ENCODE measurements at places on chromosomes 4 and X. TPM values are rescaled to one million over a fixed set of nuclear protein-coding genes. Genes with fewer than 3 reads are reported as not detected.

TMEM47 gene
- not detected for total RNA-seq

ODAM gene
- total RNA-seq, result not detected

C4orf51 gene
- total RNA-seq, result not detected

SCARB2 gene
- 7.8 TPM for total RNA-seq

MAGEA2B gene
- total RNA-seq, result not detected

FAAH2 gene
- total RNA-seq, result 12.0 TPM

- DNase-seq, result no peak
- no peaks in the 10 kb centered on the region for H3K36me3 ChIP-seq
- peaks cover 18% of the 10 kb centered on the region for H3K27me3 ChIP-seq
- H3K27ac ChIP-seq, result no peak overlapping the region
Observed at GRCh38 chr4:20684852-20685763, 15.2 kb upstream of the PACRGL start.

DNA sequence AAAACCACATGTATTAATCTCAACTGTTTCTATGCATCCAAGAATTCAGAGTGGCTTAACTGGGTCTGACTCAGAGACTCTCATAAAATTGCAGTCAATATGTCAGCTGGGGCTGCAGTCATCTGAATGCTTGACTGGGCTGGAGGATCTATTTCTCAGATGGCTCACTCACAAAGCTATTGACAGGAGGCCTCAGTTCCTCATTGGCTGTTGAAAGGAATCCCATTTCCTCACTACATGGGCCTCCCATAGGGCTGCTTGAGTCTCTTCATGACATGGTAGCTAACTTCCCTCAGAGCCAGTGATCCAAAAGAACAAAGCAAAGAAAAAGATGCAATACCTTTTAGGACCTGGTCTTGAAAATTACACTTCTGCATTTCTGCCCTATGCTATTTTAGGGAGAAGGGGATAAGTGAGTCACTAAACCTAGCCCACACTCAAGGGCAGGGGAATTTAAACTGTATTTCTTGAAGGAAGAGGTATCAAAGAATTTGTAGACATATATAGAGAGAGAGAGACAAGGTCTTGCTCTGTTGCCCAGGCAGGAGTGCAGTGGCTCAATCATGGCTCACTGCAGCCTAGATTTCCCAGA, 9.8 kb downstream of the SCFD2 start:
- no peaks in the 10 kb centered on the region for H3K27me3 ChIP-seq
- peaks cover 31% of the 10 kb centered on the region for H3K36me3 ChIP-seq
- no peak overlapping the region for H3K27ac ChIP-seq
- no peak for DNase-seq
- no peak overlapping the region for H3K4me3 ChIP-seq

DNA sequence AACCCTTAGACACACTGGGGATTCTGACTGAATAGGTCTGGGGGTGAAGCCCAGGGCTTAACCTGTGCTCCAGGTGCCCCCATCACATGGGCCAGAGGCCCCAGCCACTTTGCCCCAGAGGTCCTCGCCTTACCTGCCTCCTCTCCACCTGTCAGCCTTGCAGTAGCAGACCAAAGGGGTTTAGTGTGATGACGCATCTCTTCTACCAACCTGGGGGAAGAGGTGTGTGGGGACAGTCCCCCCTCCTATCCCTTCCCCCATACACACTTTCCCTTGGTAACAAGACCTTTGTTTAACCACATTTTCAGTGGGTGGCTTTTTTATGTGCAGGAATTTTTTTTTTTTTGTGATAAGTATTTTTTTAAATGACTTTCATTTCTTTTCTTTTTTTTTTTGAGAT, 6.3 kb downstream of the CLCN4 start:
- no peak overlapping the region for H3K27ac ChIP-seq
- no peaks in the 10 kb centered on the region for H3K36me3 ChIP-seq
- H3K27me3 ChIP-seq, result peaks cover 24% of the 10 kb centered on the region
- DNase-seq, result no peak
- no peak overlapping the region for H3K4me3 ChIP-seq

- H3K4me1 ChIP-seq, result peaks cover 41% of the 10 kb centered on the region
- H3K4me3 ChIP-seq, result peak overlapping the region; percentile 59
- H3K27me3 ChIP-seq, result no peaks in the 10 kb centered on the region
- peak overlapping the region; percentile 82 for H3K27ac ChIP-seq
Observed at GRCh38 chr4:108342325-108342970, 173.7 kb upstream of the LEF1 start.

- H3K36me3 ChIP-seq, result no peaks in the 10 kb centered on the region
- H3K27ac ChIP-seq, result no peak overlapping the region
- H3K4me3 ChIP-seq, result no peak overlapping the region
- peaks cover 5% of the 10 kb centered on the region for H3K27me3 ChIP-seq
- peak; percentile 27 for DNase-seq
Observed at GRCh38 chr4:54971474-54971950, 153.9 kb downstream of the KDR start.

DNA sequence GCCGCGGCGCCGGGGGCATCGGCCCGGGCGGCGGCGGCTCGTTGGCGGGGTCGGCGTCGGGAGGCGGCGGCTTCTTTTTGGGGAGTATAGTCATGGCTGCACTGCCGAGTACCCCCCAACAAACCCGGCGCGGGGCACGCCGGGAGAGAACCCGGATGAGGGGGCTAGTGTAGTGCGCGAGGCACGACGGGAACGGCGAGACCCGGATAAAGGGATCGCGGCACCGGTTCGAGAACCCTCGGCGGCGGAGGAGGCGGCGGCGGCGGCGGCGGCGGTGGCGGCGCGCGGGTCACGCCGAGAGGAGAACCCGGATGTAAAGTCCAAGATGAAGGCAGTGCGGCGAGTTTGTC, at the start of gene OTUD5:
Gene OTUD5, minus strand, starts transcription at position 131 of the 350 bp plus-strand sequence. Its CDS starts 37 bp downstream, at position 94.
- DNase-seq, result no peak
- peaks cover 13% of the 10 kb centered on the region for H3K36me3 ChIP-seq
- H3K27me3 ChIP-seq, result no peaks in the 10 kb centered on the region
- H3K4me3 ChIP-seq, result peak within 1 kb of the TSS; percentile 98
- H3K4me1 ChIP-seq, result peaks cover 53% of the 10 kb centered on the region

DNA sequence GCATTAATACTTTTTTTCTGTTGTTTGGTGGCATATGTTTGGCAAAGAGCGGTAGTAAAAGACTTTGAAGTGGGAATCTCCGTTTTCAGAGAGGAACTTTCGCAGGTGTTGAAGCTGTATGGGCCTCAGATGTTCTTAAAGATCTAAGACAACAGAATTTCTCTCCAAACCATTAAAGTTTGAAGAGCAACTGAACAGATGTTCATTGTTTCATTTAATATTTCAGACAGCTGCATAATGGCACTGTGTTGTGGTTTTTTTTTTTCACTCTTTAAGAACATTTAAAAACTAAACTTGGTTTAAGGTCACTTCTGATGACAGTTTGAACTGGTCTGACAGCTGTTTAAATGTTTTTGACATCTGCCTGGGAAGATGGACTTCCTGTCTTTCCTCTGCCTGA, 882.7 kb upstream of the PCDH10 start:
- no peaks in the 10 kb centered on the region for H3K4me1 ChIP-seq
- H3K36me3 ChIP-seq, result no peaks in the 10 kb centered on the region
- no peak overlapping the region for H3K27ac ChIP-seq
- no peak overlapping the region for H3K4me3 ChIP-seq

GRCh38 chr4:94000559-94000958, 172.0 kb downstream of the ATOH1 start:
- no peaks in the 10 kb centered on the region for H3K27me3 ChIP-seq
- H3K36me3 ChIP-seq, result no peaks in the 10 kb centered on the region
- DNase-seq, result no peak
- H3K27ac ChIP-seq, result no peak overlapping the region

DNA sequence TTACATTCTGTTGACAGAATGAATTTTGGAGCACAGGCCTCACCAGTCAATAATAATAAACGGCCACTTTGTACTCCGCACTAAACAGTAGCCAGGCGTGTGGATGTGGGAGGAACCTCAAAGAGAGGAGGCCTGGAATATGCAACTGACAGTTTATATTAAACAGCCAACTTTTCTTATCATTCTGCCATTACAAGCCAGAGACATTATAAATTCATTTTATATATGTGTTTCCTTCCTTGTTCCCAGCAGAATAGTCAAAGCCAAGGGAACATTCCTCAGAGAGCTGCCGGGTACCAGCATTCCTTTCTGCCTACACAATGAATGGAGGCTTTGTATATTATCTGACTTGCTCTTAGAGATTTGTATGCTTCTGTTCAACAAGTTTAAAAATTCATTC, 436.5 kb upstream of the FTHL17 start:
- no peak for DNase-seq
- no peaks in the 10 kb centered on the region for H3K4me1 ChIP-seq
- H3K36me3 ChIP-seq, result no peaks in the 10 kb centered on the region
- H3K27me3 ChIP-seq, result no peaks in the 10 kb centered on the region
- H3K27ac ChIP-seq, result no peak overlapping the region
- no peak overlapping the region for H3K4me3 ChIP-seq

- no peak overlapping the region for H3K27ac ChIP-seq
- no peak for DNase-seq
- H3K36me3 ChIP-seq, result no peaks in the 10 kb centered on the region
- no peak overlapping the region for H3K4me3 ChIP-seq
- no peaks in the 10 kb centered on the region for H3K27me3 ChIP-seq
- no peaks in the 10 kb centered on the region for H3K4me1 ChIP-seq
Observed at GRCh38 chrX:65976161-65976560, 63.7 kb downstream of the VSIG4 start.

DNA sequence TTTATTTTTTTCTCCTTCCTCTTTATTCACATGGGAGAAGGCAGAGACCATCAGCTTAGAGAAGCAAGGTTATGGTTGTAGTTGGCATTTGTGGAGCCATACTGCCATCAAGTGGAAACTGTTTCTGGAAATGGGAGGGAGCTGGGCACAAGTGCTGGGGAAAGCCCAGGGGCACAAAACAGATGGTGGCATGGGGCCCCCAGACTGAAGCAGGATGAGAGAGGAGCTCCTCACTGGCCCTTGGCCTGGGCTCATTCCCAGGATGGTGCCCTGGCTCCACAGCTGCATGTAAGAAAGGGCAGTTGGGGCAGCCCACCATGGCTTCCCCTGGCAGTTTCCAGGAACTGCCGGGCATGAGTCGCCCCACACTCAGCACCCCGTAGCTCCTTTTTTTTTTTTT, 59.2 kb downstream of the NBDY start:
- no peak overlapping the region for H3K4me3 ChIP-seq
- peaks cover 12% of the 10 kb centered on the region for H3K36me3 ChIP-seq
- peaks cover 18% of the 10 kb centered on the region for H3K4me1 ChIP-seq
- no peak for DNase-seq

DNA sequence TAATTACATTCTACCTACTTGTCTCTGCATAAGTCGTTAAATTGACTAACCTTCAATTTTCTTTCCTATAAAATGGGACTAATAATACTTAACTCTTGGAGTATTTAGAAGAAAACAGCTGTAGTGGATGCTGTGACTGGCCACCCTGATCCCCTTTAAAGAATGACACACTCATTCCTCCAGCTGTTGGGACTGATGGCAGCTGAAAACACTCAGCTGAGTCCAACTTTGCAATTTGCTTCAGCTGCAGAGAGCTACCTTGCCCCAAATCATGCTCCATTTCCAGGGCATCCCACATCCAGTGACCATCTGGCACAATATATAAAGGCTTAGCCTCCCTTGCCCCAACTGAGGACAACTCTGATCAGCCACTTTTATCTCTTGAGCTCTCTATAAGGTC, 89.1 kb downstream of the MID1IP1 start:
- no peaks in the 10 kb centered on the region for H3K36me3 ChIP-seq
- DNase-seq, result no peak
- no peaks in the 10 kb centered on the region for H3K27me3 ChIP-seq
- peaks cover 12% of the 10 kb centered on the region for H3K4me1 ChIP-seq
- no peak overlapping the region for H3K4me3 ChIP-seq

DNA sequence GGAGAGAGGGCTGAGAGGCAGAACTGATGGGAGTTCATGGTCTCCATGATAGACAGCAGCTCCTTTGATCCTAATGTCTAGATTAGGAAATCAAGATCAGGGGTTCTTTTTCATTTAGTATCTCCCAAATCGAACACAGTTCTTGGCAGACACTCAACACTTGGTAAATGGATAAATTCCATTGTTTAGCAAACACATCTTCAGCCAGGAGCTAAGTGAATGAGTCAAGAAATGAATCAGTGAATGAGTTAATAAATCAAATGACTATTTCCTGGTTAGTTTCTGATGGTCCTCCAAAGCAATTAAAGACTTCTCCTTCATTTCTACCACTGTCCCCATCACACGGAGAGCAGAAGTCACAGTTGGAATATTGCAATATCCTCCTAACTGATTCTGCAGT, 120.0 kb upstream of the SHISA3 start:
- H3K27me3 ChIP-seq, result peaks cover 14% of the 10 kb centered on the region
- no peaks in the 10 kb centered on the region for H3K36me3 ChIP-seq
- DNase-seq, result no peak
- H3K4me1 ChIP-seq, result no peaks in the 10 kb centered on the region
- H3K27ac ChIP-seq, result no peak overlapping the region

GRCh38 chr4:126937342-126937741, 695.4 kb upstream of the INTU start:
- H3K36me3 ChIP-seq, result no peaks in the 10 kb centered on the region
- no peak overlapping the region for H3K27ac ChIP-seq
- no peak for DNase-seq
- no peak overlapping the region for H3K4me3 ChIP-seq
- no peaks in the 10 kb centered on the region for H3K4me1 ChIP-seq
- H3K27me3 ChIP-seq, result no peaks in the 10 kb centered on the region

GRCh38 chr4:23966725-23967124, 76.9 kb upstream of the PPARGC1A start:
- DNase-seq, result no peak
- H3K27me3 ChIP-seq, result peaks cover 1% of the 10 kb centered on the region
- H3K4me3 ChIP-seq, result no peak overlapping the region
- no peaks in the 10 kb centered on the region for H3K36me3 ChIP-seq

- no peak for DNase-seq
- no peak overlapping the region for H3K27ac ChIP-seq
- no peak overlapping the region for H3K4me3 ChIP-seq
- H3K36me3 ChIP-seq, result no peaks in the 10 kb centered on the region
Observed at GRCh38 chrX:133177202-133177601, 41.0 kb downstream of the TFDP3 start.

- H3K4me3 ChIP-seq, result peak within 1 kb of the TSS; percentile 86
- H3K27me3 ChIP-seq, result no peaks in the 10 kb centered on the region
- peaks cover 4% of the 10 kb centered on the region for H3K36me3 ChIP-seq
- peak within 1 kb of the TSS; percentile 93 for H3K27ac ChIP-seq
- peaks cover 19% of the 10 kb centered on the region for H3K4me1 ChIP-seq
Observed at GRCh38 chrX:155263854-155264628, at the start of gene RAB39B. RAB39B (minus strand) TSS chrX:155264491; CDS start chrX:155264288, 203 bp downstream.

DNA sequence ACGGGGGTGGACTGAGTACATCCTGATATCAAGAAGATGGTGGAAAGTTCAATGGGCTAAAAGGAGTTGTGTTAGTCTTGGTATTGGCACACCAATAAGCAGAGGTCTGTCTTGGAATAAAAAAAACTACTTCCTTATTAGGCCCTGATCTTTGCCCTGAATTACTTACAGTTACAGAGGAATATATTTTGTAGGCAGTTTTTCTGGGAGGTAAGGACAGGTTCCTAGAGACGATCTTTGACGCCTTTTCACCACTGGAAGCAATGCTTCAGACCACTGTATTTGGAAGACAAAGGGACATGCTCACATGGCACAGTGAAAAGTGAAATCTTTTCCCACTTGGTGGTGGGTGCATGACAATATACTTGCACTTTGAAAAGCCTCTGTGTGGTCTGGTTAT, 618 bp upstream of the XK start:
- no peak overlapping the region for H3K4me3 ChIP-seq
- no peak overlapping the region for H3K27ac ChIP-seq
- no peak for DNase-seq
- H3K4me1 ChIP-seq, result no peaks in the 10 kb centered on the region

GRCh38 chr4:127642169-127642568, 9.4 kb downstream of the INTU start:
- H3K27ac ChIP-seq, result no peak overlapping the region
- DNase-seq, result no peak
- H3K4me3 ChIP-seq, result no peak overlapping the region
- H3K4me1 ChIP-seq, result no peaks in the 10 kb centered on the region
- H3K36me3 ChIP-seq, result no peaks in the 10 kb centered on the region

GRCh38 chr4:76060506-76060905, 14.0 kb upstream of the ART3 start:
- no peak overlapping the region for H3K27ac ChIP-seq
- peaks cover 33% of the 10 kb centered on the region for H3K27me3 ChIP-seq
- no peaks in the 10 kb centered on the region for H3K36me3 ChIP-seq

All from activated naive CD4-positive, alpha-beta T cell treated with anti-CD3 and anti-CD28 coated beads for 36 hours (primary cell).